ENCODE measurements at places on chromosomes 5 and 9. TPM values are rescaled to one million over a fixed set of nuclear protein-coding genes. Genes with fewer than 3 reads are reported as not detected.

SPATA31C1 gene
- not detected for total RNA-seq

TUSC1 gene
- 5.0 TPM for total RNA-seq

RELL2 gene
- 2.1 TPM for total RNA-seq

MTMR12 gene
- 9.8 TPM for total RNA-seq

CNTFR gene
- under 0.01 TPM for total RNA-seq

DMGDH gene
- total RNA-seq: 2.7 TPM

FOXD4 gene
- total RNA-seq: 0.28 TPM

MOB3B gene
- 0.14 TPM for total RNA-seq

SMIM33 gene
- total RNA-seq: not detected

Measured in smooth muscle cell of bladder (primary cell).